NCI-H1092 (cell line): ENCODE measurements at places on chromosomes 6 and 20.

DNA sequence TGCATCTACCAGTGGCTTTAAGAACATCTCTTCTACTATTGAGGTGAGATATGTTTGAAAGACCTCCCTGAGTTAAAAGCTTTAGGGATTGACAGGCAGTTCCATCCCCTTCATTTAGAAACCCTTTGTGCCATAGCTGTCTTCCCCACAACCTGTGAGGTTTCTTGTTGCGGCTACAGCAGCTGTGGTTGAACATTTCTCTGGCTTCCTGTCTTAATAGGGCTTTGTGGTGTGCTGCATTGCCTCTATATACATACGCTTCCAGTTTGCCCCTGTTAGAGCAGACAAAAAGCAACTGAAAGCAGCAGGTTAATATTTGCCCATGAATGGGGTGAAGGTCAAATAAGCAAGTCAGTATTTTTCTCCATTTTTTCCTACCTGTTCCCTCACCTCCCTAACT, 210.2 kb downstream of the TMEM200A start:
- no peak for DNase-seq

GRCh38 chr6:165636402-165637048, 26.5 kb downstream of the PDE10A start:
- DNase-seq: no peak

DNA sequence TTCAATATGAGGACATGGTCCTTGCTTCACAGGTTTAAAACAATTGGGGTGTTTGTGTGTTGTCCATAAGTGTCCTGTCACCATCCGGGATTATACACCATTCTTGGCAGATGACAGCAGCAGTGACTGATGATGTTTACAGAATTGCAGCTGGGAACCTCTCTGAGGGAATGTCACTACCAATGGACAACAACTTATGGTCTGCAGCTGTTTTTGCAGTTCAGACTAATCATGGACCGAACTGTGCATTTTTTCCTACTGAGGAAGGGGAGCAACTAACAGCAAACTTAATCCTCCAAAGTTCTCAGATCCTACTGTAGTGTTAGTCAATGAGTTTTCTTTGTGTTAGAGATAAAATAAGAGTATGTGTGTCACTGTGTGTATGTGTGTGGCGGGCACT, 26.0 kb downstream of the FAM229B start:
- DNase-seq: no peak

- DNase-seq: no peak
Observed at GRCh38 chr6:139145661-139146060, 10.8 kb downstream of the HECA start.

DNA sequence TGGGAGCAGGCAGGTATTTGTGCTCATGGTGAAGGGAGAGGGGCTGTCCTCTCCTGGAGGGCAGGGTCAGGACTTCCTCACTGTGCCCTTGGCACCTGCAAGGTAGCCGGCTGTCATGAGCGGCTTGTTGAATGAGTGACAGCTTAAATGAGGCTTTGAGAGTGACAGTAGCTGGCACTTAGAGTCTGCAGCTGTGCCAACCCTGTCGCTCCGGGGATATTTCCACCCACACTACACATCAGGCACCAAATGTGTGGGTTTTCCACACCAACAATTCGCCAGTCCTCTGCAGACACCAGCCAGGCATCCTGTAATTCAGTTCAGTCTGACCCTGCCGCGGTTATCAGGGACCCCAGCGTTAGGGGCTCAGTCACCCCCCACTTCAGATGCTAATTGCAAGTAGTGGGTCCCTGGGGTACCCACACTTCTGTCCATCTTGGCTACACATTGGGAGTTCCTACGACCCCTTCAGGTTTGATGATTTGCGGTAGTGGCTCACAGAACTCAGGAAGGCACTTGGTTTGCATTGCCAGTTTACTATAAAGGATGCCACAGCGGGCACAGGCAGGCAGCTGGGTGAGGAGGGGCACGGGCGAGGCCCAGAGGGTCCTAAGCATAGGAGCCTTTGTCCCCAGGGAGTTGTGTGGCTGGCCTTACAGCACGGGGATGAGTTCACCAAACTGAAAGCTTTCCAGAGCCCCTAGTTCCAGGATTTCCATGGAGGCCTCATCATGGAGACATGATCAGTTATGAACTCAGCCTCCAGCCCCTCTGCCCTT, 9.1 kb downstream of the MTG2 start:
- no peak for DNase-seq

GRCh38 chr6:135675862-135676261, 175.6 kb upstream of the PDE7B start:
- no peak for DNase-seq

- no peak for DNase-seq
Observed at GRCh38 chr20:49344975-49345374, 67.1 kb upstream of the ZNFX1 start.

DNA sequence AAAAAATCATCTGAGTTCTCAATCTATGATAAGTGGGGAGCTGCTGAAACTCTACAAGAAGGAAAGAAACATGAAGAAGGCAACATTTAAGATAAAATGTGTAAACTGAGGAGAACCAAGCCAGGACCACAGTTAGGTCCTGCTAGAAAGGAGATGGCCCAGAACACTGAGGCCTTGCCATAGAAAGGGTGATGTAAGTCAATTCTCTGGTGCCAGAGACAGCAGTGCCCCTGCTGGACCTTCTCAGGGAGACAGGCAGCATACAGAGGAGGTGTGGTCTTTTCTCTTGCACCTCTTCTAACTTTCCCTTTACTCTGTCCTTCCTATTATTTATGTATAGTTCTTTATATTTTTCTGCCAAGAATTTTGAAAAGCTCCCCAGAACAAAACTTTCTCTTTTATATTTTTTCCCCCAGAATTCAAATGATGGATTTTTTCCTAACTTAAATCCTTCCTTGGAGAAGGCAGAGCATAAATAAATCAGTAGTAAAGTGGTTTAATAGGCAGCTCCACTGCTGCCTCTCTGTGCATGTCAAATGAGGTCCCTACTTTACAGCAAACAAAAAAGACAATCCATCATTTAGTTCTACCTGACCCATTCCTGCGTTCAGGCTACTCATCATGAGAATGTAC, 9.0 kb downstream of the UQCC2 start:
- no peak for DNase-seq

DNA sequence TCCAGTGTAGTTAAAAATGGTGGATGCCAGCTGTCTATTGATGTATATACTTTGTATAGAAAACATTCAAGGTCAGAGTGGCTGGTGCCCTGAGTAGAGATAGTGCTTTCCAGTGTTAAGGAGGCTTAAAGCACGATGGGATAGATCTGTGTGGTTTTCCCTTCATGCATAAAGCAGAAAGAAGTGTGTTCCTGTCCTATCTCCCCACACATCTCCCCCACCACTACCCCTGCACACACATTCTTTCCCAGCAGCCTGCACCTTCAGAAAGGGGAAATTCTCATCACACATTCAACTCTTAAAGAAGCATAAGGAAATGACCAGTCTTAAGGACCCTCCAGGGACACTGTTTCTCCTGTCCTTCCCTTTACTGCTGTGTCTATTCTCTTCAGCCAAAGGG, 221.7 kb upstream of the TAB2 start:
- DNase-seq: no peak

GRCh38 chr6:40897390-40898003, 141.5 kb downstream of the UNC5CL start:
- DNase-seq: no peak
